Right lobe of liver (tissue), 6 donors: ENCODE measurements at places on chromosomes 2 and 18. TPM values are rescaled to one million over a fixed set of nuclear protein-coding genes. Genes with fewer than 3 reads are reported as not detected.
A peak's percentile ranks its signal among the peaks of the same experiment; 100 is the strongest.

- no peak for DNase-seq
These were observed 57.3 kb upstream of the LRPPRC start for GRCh38 chr2:44053052-44053451.

The OTOS gene
- not detected for total RNA-seq

GRCh38 chr18:49274188-49274714, 186.2 kb downstream of the DYM start:
- DNase-seq, result no peak

DNA sequence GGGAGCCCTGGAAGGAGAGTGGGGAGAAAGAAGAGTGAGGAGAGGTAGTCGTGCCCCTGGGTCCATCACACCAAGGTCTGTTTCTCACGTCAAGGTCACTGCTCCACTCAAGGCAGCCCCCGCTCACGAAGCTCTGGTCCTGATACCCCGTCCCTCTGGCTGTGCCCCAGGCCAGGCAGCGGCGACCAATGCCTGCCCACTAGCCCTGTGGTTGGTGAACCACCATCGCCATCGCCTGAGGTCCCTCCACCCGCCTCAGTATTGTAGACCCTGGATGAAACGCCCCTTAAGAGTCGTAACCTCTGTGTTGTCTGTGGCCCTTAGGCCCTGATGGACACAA, 378.3 kb upstream of the MYT1L start:
- DNase-seq, result no peak

DNA sequence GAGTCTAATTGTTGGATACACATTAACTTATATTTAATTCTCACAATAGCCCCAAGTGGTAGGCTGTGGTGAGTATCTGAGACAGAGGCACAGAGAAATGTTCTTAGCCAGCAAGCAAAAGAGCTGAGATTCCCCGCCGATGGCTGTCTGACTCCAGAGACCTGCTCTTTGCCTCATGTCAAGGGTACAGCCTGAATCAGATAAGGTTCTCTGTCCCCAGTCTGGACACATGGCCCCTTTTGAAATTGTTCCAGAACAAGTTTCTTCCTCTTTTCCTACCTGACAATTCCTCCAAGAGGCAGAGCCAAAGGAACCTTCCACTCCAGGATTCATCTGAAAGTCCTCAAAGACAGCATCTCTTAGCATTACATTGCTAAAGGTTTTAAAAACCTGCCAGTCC, 512.9 kb upstream of the TNP1 start:
- no peak for DNase-seq

DNA sequence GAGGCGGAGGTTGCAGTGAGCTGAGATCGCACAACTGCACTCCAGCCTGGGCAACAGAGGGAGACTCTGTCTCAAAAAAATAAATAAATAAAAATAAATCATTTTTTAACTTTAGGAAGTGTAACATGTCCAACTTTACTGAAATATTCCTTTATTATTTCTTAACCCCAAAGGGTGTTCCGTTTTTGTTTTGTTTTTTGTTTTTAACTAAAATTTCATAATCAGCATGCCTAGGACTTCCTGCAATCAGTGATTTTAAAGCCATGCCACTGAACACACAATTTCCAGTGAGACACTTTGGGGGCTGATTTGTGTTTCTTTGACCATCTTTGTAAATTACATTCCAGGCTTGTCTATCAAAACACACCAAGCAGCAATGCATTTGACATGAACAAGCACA, 7.1 kb downstream of the CATIP start:
- DNase-seq, result no peak

DNA sequence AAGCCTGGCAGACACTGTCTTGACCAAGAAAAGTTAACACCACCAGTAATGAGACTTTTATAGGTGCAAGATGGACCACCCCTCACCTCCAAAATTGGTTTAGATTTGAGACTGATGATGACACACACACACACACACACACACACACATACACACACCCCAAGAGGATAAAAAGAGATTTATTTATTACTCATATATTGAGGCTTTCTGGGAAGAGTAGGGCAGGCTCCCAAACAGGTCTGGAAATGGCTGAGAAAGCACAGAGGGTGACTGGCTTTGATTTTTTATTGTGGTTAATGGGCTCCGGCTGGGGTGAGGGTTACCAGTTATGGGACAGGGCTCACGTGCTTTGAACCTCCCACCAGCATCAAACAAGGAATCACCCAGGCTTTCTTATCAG, 54.2 kb upstream of the ADAM23 start:
- DNase-seq, result no peak

- DNase-seq, result no peak
These were observed 1.0 kb downstream of the LIMS1 start for GRCh38 chr2:108535357-108535631.

The POTEI gene
- not detected for total RNA-seq

- DNase-seq, result no peak
These were observed 1.8 kb downstream of the FBXO48 start for GRCh38 chr2:68465081-68465916.

DNA sequence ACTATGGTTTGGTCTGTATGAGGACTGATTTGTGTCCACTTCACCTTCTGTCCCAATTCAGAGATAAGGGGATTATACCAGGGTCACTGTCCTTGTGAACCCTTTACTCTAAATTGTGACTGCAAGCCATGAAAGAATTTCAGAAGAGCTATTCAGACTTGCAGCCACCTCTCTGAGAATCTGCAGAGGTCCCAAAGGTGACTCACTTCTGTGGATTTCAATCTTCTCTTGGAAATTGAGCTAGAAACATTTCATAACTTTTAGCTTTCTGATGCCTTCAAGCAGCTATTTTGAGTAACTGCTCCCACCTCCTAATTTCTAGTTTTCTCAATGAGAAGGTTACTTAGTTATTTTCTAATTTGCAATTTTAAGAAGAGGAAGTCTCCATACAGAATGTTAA, 1242.4 kb upstream of the ACVR2A start:
- DNase-seq, result no peak

GRCh38 chr2:46936566-46936965, 21.0 kb upstream of the MCFD2 start:
- no peak for DNase-seq

DNA sequence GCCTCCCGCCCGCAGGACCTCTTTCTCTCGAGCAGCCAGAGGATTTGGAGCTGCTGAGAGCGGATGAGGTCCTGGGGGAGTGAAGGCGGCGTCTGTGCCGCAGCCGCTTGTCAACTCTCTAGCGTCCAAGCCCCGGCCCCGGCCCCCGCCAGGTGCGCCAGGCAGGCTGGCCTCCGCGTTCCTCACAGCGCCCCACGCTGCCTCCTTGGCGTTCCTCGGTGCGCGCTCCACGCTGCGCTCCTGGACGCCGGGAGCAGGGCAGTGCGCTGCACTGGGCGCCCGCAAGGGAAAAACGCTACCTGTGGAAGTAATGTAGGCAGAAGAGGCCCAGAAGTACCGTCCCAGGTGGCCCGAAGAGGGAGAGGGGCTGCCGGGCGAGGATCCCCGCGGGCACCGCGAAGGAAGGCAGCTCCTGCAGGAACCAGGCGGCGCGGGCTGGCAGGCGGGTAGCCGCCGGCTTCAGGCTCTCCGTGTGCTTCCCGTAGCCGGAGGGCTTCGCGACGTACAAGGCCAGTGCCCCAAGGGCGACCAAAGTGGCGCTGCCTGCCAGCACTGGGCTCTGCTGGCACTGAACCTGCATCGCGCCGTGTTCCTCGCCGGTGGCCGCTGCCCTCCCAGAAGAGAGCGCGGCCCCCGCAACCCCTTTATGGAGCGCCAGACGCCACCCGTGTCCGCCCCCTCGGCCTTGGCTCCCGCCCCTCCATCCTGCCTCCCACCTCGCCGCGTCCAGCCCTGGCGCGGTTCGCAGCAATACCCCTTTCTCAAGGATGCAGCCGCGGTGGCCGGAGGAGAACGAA, at the start of gene SRD5A2:
Gene SRD5A2, minus strand, starts transcription at position 618 of the 797 bp plus-strand sequence. Its CDS starts 38 bp downstream, at position 580.
- DNase-seq, result peak; percentile 48

DNA sequence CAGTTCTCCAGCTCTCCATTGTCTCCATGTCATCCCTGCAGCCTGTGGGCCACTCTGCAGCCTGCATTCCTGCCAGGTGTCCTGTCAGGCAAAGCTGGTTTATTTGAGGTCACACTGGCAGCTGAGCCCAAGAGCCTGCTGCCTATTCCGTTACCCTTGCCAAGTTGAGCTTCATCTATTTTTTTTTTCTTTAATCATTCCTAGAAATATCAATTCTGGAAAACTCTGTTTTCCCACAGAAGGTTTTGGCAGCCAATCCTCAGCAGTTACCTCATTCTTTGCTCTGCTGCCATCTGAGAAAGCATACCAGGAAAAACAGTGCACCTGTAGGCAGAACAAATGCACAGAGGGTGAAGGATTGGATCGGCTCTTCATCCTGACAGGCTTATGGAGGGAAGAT, 411.0 kb upstream of the ACVR2A start:
- DNase-seq, result peak; percentile 88

The NPPC gene
- not detected for total RNA-seq

DNA sequence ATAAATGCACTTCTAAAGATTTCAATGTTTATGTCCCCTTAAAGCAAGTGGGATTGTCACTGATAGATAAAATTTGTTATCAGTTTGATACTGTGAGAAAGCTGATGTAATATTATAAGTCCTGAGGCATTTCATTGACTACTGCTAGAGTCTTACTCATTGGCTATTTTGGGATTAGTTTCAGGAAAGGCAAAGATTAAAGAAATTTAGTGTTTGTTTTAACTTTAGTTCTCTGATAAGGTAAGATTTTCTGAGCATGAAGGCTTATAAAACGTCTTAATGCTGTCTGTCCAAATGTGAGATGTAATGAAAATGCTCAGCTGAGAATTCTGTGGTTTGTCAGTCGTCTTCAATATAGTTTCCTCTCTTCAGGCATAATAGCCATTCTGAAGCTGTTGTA, 886.4 kb upstream of the CDH2 start:
- no peak for DNase-seq

- no peak for DNase-seq
These were observed 221.3 kb upstream of the ITGA4 start for GRCh38 chr2:181235683-181236459.

The MTLN gene
- total RNA-seq, result 28.3 TPM

The TMEM185B gene
- total RNA-seq, result 7.3 TPM

The ALKAL2 gene
- 0.66 TPM for total RNA-seq

DNA sequence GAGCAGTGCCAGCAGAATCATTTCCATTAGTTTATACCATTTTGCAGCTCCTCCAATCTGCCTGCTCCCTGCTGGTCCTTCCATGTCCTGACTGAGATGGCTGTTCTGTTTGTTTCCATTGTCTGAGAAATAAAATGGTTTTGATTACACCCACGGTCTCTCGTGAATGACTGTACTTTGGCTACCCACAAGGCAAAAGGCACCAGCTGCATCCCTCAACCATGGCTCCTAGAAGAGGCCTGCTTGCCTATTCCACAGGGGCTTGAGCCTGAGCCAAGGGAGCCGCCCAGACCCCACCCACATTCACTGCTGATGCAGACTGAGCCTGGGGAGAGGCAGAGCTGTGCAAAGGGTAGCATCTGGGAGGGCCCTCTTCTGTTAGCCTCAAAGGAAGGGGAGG, 31.2 kb downstream of the MARCHF4 start:
- no peak for DNase-seq

The IL36RN gene
- total RNA-seq, result not detected

GRCh38 chr2:170823898-170824215, 7.2 kb downstream of the GAD1 start:
- no peak for DNase-seq

- no peak for DNase-seq
These were observed 5.6 kb downstream of the SLC66A3 start for GRCh38 chr2:11160731-11161455.

GRCh38 chr18:56269958-56270357, 368.4 kb downstream of the TXNL1 start:
- no peak for DNase-seq

- no peak for DNase-seq
These were observed 56.3 kb downstream of the GREB1L start for GRCh38 chr18:21298351-21298750.

DNA sequence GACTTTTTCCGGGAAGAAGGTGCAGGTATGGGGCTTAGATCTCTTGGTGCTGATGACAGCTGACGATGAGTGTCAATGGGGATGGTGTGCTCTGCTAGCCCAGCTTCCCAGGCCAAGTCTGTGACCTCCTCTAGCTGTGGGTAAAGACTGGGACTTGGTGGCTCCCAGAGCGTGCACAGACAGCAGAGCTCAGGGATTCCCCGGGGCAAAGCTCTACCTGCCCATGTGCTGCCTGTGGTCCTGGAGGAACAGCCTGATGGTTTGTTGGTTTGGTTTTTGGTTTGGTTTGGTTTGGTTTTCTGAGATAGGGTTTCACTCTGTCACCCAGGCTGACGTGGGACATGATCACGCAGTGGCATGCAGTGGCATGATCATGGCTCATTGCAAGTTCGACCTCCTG, 19.2 kb downstream of the ATP6V1B1 start:
- DNase-seq, result peak; percentile 15

DNA sequence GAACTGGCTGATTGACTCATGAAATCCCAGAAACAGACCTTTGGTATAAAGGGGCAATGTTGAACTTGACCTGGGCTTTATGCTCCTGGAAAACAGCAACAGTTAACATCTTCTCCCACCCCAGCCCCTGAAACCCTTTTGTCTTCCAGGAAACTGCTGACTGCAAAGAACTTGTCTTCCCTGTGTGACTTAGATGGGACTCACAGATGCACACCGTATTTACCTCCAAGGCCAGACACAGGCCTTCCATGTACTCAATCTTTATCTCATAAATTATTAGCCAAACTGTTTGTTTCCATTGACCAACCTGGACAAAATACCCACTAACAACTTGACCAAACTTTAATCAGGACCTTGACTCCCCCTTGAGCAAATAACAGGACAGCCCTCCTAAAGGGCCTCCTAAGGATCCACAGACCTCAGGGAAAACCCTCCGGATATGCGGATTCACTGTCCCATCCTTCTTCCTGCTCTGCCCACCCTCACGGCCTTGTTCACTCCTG, 36.3 kb downstream of the PIEZO2 start:
- no peak for DNase-seq

DNA sequence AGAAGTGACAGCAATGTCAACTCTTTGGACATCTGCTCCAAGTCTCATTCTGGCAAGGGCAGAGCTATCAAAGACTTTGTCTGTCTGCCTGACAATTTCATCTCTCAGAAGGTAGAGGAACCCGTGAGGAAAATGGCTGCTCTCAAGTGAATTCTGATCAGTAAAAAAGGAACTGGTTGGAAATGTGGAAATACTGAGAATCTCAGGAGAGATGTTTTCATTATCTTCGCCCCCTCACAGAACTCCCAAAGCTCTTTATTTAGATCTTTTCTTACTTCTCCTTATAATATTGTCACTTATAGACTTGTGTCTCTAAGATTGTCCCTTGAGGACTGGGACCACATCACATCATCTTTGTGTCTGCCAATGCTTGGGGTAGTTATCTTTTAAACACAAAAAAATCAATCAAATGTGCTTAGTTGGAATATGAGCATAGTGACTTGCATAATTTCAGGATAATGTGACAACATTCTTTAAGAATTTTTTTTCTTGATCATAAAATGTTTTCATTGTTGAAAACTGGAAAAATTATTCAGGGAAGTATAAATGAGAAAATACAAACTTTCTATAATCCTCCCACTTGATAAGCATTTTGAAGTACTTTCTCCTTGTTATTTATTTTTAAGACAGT, 68.2 kb upstream of the ITGB6 start:
- DNase-seq, result no peak

The DAPL1 gene
- not detected for total RNA-seq
